ENCODE measurements at places on chromosomes 5 and 9.

DNA sequence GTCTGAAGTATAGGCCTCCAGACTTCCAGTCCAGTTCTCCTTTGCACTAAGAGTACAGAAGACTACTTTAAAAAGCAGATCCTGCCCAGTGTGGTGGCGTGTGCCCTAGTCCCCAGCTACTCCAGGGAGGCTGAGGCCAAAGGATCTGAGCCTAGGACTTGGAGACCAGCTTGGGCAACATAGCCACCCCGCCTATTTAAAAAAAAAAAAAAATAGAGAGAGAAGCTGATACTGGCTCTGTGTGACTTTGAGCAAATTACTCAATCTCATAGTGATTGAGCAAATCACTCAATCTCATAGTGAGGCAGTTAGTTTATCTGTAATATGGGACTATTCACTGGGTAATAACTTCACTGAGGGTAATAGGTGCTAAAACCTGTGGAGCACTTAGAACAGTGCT is 43.6 kb upstream of the KDM4C start:
- DNase-seq: no peak

GRCh38 chr9:114006155-114006550 is 71.9 kb downstream of the AMBP start:
- DNase-seq: no peak

DNA sequence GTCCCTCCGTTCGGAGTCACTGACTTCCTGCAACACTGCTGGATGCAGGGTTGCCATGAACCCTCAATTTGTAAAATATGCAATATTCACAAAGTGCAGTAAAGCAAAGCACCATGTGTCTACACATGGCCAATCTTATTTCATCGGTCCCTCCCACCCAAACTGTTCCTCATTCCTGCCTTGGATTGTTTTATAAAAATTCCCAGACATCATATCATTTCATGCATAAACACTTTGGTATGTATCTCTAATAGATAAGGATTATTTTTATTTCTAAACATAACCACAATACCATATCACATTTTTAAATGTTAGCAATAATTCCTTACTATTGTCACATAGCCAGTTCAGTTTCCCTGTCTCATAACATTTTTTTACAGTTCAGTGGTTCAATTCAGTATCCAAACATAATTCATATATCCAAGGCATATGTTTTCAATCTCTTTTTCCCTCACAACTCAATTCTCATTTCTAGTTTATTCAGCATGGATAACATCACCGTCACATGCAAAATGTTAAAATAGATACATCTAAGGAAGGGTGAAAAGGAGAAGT is 82.0 kb upstream of the PCAT7 start:
- peak; percentile 15 for DNase-seq

GRCh38 chr9:108419379-108419778 is 436.4 kb downstream of the ACTL7B start:
- DNase-seq: no peak

DNA sequence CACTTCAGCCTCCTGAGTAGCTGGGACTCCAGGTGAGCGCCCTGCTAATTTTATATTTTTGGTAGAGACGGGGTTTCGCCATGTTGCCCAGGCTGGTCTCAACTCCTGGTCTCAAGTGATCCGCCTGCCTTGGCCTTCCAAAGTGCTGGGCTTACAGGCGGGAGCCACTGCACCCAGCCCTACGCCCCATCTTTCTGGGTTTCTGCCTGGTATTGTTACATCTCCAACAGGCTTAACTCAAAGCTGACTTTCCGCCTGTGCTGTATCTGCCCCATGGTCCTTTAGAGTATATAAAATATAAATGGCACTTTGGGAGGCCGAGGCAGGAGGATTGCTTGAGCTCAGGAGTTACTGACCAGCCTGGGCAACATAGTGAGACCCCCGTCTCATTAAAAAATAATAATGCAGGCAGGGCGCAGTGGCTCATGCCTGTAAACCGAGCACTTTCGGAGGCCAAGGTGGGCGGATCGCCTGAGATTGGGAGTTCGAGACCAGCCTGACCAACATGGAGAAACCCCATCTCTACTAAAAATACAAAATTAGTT is 36.5 kb upstream of the GLDC start:
- no peak for DNase-seq

- no peak for DNase-seq
Measured at GRCh38 chr5:133788121-133788520, 175.8 kb upstream of the FSTL4 start.

GRCh38 chr5:18299166-18299565 is 664.9 kb downstream of the TAF11L14 start:
- DNase-seq: no peak

All from non-pigmented ciliary epithelial cell (primary cell).